Right cardiac atrium (tissue), 5 donors: ENCODE measurements at places on chromosomes 7 and 10. TPM values are rescaled to one million over a fixed set of nuclear protein-coding genes. Genes with fewer than 3 reads are reported as not detected.

The PSMC2 gene
- 117 TPM for total RNA-seq

DNA sequence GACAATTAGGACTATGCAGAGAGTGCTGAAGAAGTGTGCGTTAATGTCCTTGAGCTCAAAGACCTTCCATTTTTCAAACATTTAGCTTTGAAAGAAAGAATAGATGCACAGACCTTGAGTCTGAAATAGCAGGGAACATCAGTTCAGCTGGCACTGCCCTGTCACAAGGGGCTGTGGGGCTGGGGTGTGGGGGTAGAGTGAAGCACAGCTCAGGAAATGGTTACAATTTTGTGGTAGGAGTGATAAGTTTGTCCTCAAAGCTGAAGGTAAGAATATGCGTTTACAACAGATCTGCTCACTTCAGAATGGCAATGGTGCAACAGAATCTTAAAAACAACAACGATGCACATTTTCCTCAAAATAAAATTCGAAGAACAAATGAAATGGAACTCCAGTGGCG lies 33.6 kb downstream of the SMKR1 start:
- DNase-seq: no peak

The LEP gene
- 0.17 TPM for total RNA-seq

The CELF2 gene
- 87.0 TPM for total RNA-seq

- no peak for DNase-seq
These were observed 21.7 kb upstream of the STRIP2 start for GRCh38 chr7:129412501-129412900.

DNA sequence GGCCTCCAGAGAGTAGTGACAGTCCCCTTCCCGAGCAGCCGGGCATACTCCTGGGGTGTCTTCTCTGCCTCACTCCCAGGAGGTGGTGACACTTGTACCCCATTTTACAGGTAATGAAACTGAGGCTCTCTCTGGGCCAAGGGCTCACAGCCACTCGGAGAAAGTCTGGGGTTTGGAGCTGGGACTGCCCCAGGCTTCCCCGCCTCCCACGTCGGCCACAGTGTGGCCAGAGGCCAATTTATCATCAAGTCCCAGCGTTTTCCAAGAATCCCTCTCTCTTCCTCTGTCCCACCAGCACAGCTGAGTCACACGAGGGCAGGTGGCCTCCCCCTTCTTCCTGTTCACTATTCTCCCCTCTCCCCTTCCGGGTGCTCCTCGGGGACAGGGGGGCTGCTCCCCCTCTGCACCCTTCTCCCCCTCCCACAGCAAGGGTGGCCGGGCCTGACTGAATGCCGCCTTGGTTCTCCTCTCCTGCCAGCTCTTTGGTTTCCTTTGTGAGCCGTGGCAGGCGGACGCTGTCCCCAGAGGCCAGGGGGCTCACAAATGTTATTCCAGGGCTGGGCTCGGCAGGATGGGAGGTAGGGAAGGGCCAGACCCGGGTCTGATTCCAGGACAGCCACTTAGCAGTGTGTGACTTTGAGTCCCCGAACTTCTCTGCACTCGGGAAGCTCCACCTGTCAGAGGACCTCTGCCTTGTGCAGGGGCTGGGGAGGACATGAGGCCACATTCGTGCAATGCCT lies 17.7 kb downstream of the CLIP2 start:
- DNase-seq: peak; percentile 67

DNA sequence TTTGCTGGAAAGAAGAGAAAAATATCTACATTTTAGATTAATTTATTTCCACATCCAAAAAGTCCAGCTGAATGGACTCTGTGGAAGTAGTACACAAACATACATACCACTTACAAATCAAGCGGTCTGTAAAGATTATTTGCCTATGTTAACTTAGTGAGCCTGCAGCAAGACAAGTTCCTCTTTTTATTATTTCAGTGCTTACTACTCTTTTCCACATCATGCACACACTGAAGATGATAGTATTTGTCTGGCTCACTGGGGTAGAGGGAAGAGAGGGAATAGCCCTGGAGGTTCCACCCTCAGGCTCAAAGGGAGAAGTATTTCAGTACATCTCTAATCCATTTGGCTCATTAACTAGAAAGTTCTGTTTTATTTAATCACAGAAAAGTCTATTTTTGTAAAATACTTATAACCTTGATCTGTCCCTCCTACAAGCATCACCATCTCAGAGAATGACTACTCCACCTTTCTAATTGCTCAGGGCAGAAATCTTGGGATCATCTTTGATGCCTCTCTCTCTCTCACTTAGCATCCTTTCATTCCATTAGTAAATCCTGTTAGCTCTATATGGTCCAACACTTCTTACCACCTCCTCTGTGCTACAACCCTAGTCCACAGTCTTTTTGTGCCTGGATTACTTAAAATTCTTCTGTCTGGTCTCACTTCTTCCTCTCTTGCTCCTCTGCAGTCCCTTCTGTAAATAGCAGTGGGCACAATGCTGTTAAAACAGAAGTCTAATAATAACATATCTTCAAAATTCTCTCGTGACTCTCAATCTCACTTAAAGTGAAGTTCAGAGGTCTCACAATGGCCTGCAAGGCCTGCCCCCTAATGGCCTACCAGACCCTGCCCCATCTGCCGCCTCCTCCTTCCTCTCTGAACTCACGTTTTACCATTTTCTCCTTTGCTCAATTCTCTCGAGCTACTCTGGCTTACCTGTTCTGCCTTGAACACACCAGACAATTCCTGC lies 64.3 kb upstream of the CCDC6 start:
- DNase-seq: no peak

GRCh38 chr7:70033226-70033625 lies 435.0 kb downstream of the AUTS2 start:
- no peak for DNase-seq

The SEMA3C gene
- total RNA-seq: 42.3 TPM

GRCh38 chr10:11353006-11353896 lies 258.2 kb downstream of the USP6NL start:
- DNase-seq: no peak

- no peak for DNase-seq
These were observed 163.6 kb downstream of the CDK14 start for GRCh38 chr7:90759710-90760109.

DNA sequence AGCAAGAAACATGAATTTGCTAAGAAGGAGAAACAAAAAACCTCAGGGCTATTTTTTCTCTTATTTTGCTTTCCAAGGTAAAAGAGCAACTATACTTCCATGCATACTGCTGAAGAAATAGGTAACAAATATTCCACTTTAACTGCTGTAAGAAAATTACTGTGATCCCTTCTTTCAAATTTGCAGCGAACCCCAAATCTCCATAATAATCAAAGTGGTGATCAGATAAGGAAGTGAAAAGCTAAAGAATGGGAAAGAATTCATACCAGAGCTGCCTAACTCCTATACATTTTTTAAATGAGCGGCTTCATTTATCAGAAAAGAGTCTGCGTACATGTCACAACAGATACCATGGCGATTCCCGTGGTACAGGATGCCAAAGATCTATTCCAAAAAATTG lies 7.2 kb downstream of the SGCE start:
- no peak for DNase-seq

The CRYGN gene
- total RNA-seq: not detected

DNA sequence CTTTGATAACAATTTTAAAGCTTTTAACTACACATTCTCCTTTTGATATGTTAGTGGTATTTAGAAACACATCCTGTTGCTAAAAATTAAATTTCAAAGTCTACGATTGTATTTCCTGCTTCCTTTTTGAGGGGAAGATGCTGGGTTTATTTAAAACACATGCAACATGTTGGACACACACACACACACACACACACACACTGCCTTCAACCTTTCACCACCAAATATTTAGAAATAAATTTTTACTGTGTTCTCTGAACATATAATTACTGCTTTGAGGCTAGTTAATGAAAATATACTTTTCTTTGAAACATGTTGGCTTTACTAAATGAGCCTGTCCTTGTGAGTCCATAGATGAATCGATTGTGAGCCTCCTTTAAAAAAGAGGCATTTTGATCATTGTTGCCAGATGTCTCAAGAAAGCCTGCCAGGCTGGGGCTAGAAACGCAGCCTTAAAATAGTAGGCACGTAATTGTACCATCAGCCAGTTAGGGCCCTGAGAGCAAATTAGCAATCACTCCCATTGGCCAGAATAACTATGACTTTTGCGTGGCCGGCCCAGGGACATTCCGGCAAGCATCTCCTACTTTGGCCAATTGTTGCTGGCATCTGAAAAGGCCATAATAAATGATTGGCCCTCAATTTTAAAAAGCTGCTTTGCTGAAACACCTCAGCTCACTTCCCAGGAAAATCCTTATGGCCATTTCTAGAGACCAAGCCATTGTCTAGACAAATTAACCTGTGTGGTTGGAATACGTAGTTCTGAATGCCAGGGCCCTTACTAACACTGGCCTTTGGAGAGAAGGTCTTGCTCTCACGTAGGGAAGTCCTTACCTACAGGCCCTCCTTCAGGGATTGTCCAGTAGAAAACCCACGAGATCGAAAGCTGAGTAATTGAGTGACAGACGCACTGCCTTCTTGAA lies 9.9 kb upstream of the TEX36 start:
- no peak for DNase-seq

The PILRA gene
- total RNA-seq: 3.9 TPM

The MGMT gene
- 15.5 TPM for total RNA-seq

GRCh38 chr10:14385596-14386593 lies 55.2 kb upstream of the FRMD4A start:
- DNase-seq: no peak

DNA sequence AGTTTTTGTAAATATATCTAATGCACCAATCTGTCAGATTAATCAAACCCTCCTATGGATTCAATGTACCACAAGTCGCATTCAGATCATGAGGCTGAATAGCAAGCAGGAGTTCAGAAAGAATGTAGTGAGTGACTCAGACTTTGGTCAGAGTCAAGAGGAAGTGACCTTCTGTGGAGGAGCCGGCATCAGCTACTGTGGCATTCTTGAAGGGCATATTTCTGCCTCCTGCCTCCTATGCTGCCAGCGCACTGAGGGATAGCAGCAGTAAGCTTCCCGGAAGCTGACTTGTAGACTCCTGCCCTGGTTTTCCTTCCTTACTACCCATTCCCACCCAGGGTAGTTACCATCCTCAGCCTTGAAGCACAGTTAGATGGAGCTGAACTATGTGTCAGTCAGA lies 867.5 kb downstream of the NRG3 start:
- no peak for DNase-seq

DNA sequence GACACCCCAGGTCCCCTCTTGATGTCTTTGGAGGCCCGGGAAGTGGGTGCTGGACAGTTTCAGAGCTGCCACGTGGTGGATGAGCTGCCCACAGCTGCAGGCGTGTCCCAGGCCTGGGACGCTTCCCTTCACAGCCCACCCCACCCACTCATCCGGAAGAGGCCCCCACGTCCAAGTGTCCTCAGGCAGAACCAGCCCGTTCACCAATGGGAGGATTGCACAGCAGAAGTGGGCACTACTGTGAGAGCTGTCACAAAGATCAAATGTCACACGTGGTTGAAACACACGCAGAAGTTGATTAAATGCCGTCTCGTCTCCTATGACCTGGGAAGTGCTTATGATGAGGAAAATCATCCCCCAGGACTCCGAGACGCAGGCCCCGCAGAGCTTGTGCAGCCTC lies 52.9 kb downstream of the STK32C start:
- DNase-seq: peak; percentile 26

DNA sequence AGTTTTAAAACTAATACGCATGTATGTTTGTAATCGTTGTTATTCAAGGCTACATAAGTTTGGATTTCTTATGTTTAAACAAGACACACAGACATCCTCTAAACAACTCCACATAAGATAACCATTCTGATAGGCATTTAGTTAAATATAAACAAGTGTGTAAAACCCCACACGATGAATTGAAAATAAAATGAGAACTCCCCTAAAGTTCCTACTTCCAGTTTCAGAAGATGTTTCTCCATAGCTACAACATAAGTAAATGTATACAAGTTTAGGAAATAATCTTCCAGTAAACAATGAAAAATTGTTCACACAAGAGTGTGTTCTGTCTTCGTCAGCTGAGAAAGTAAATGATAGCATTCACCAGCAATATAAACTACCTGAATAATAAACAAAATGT lies 246.8 kb downstream of the RNLS start:
- DNase-seq: no peak

The IFIT1 gene
- 29.6 TPM for total RNA-seq

DNA sequence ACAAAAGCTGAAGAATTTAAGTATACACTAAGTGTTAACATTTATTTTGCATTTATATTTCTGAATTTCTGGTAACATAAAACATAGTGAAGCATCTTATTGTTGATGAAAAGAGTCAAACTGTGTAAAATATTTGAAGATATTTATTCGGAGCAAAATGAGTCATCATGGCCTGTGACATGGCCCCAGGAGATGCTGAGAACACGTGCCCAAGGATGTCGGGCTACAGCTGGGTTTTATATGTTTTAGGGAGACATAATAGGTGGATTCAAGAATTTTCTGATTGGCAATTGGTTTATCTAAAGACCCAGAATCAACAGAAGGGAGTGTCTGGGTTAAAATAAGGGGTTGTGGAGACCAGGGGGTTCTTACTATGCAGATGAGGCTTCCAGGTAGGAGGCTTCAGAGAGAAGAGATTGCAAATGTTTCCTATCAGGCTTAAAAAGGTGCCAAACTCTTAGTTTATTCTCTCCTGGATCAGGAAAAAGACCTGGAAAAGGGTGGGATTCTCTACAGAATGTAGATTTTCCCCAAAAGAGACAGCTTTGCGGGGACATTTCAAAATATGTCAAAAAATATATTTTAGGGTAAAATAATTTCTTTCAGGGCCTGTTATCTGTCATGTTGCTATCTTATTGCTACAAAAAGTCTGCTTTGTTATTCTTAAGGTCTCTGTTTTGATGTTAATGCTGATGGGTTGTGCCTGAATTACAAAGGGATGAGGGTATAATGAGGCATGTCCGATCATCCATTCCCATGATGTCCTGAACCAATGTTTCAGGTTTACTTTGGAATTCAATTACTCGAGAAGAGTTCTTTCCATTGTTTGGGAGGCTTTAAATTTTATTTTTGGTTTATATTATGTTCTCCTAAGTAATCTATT lies 74.5 kb downstream of the VWDE start:
- no peak for DNase-seq

GRCh38 chr10:124713679-124714255 lies 30.4 kb downstream of the FAM53B start:
- peak; percentile 6 for DNase-seq

The TBXAS1 gene
- 6.8 TPM for total RNA-seq

GRCh38 chr10:37865264-37865663 lies 7.9 kb upstream of the ZNF248 start:
- DNase-seq: no peak

The SPDYE6 gene
- not detected for total RNA-seq

GRCh38 chr7:37323966-37324365 lies 124.7 kb downstream of the ELMO1 start:
- DNase-seq: no peak
